ENCODE measurements at places on chromosomes 13 and 19.

DNA sequence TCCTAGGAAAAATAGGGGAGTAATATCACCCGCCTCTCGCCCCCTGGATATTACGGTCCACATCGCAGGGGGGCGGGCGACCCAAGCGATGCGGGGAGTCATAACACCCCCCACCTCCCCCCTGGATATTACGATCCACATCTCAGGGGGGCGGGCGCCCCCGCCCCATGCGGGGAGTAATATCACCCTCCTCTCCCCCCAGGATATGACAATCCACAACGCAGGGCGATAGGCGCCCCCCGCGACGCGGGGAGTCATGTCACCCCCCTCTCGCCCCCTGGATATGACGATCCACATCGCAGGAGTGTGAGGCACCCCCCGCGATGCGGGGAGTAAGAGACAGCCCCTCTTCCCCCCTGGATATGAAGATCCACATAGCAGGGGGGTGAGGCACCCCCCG lies 684.4 kb upstream of the PCDH9 start:
- DNase-seq = no peak

DNA sequence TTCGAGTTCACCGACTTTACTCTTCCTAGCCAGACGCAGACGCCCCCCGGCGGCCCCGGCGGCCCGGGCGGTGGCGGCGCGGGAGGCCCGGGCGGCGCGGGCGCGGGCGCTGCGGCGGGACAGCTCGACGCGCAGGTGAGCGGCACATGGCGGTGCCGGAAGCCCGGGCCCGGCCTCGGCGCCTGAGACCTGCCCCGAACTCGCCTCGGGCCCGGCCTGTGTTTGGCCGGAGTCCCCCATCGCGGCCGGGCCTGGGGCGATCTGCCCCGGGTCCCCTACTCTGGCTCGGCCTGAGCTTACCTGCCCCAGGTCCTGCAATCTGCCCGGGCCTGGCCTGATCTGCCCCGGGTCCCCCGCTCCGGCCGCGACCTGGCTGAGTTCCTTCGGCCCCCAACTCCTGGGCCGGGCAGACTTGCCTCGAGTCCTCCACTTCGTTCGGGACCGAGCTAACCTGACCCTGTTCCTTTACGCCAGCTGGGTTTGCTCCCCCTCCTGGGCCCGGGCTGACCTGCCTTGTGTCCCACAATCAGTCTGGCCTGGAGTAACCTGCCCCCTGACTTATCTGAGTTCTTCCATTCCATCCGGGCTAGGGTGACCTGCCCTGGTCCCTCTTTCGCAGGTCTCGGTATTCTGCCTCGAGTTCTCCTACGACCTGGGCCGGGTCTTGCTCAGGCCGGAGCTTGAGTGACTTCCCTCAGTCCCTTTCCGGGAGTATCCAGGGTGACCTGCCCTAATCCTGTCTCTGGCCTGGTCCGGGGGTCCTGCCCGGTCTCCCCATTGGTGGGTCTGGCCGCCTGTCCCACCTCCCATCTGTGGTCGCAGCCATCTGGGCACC lies 764 bp downstream of the UPF1 start:
- DNase-seq = no peak

- DNase-seq = no peak
Observed at GRCh38 chr19:46426035-46426505, 2.7 kb downstream of the PNMA8C start.

DNA sequence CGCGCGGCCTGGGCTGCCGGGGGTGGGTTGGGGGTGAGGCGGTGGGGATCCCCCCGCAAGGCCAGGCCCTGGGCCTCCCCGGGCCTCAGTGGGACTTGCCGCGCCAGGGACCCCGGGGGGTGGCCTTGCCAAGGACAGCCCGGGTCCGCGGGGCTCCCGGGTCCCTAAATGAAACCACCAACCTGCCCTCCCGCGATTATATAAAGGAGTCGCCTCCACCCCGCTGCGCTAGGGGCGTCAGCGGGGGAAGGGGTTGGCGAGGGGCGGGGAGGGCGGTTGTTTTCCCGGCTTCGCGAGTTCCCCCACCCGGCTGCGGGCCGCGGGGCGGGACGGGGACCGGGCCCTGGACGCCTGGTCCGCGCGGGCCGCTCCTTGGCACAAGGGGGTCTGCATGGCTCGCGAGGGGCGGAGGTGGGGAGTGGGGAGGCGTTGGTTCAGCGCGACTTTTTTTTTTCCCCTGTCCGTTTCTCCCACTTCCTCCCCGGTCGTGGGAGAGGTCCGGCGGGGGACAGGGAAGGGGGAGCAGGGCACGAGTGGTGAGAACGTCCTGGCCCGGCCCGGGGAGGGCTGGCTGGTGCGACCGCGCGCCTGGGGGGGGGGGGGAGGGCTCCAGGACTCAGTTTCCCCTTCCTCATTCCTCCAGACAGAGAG lies 822 bp upstream of the ZBTB7A start:
- DNase-seq = peak; percentile 45

DNA sequence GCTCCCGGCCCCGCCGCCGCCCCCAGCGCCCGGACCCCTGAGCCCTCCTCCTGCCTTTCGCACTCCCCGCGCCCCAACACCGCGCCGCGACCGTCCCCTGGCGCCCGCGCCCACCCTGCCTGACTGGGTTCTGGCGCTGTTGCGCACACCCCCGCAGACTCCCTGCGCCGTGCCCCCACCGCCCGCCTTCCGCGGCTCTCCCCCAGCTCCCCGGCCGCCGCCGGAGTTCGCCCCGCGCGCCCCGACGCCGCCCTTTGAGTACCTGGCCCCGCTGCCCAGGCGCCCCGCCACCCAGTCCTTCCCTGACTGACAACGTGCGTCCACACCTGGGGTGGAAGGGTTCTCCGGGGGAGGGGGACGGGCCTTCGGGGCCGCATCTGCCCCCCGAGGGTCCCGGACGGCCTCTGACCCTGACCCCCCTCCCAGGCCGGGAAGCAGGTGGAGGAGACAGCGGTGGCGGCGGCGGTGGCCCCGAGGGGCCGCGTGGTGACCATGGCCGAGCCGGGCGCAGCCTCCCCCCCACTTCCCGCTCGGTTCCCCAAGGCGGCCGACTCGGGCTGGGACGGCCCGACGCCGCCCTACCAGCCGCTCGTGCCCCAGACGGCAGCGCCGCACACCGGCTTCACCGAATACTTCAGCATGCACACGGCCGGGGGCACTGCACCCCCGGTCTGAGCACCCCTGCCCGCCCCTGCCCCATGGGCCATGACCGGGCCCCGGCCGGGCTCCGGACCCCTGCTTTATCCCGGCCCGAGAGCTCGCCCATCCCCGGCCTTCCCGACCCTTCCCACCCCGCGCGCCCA lies 1.4 kb upstream of the MEGF8 start:
- no peak for DNase-seq

DNA sequence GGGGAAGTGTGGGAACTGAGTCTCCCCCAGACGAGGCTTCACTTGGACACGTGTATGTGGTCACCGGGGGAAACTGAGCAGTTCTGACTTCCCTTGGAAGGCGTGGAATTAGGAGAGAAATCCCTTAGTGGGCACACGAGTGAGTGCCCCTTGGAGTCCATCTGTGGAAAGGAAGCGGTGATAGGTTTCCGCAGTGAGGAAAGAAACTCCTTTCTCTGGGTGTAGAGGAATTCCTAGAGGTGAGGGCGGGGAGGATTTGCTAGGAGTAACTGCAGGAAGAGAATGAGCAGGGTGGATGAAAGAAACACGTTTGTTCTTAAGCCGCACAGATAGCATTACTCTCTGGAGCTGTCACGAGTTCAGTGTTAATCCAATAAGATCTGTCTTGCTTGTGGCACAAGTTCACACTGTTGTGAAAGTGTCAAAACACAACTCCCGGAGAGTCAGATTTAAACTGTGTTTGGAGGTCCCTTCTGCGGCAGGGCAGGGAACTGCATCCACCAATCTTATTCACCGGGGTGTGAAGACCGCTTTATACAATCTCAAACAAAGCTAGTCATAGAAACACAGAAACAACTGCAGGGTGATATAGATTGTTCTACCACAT lies 1.2 kb downstream of the KL start:
- no peak for DNase-seq

GRCh38 chr13:112821340-112822055 lies 131.7 kb downstream of the ATP11A start:
- no peak for DNase-seq

DNA sequence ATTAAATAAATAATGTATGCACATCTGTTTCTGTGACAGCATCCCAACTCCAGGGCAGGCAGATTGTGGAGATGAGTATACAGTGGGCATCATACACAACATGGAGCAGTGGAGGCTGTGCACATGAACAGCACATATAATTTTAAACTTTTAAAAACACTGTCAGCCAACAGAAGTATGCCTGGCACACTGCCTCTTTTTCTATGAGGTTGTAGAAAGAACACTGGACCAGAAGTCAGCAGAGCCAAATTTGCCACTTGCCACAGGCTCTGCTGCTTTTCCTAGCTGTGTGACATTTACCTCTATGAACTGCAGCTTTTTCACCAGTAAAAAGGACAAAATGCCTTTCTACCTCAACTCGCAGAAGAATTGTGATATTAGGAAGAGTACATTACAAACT lies 118.7 kb downstream of the FRY start:
- DNase-seq = no peak

DNA sequence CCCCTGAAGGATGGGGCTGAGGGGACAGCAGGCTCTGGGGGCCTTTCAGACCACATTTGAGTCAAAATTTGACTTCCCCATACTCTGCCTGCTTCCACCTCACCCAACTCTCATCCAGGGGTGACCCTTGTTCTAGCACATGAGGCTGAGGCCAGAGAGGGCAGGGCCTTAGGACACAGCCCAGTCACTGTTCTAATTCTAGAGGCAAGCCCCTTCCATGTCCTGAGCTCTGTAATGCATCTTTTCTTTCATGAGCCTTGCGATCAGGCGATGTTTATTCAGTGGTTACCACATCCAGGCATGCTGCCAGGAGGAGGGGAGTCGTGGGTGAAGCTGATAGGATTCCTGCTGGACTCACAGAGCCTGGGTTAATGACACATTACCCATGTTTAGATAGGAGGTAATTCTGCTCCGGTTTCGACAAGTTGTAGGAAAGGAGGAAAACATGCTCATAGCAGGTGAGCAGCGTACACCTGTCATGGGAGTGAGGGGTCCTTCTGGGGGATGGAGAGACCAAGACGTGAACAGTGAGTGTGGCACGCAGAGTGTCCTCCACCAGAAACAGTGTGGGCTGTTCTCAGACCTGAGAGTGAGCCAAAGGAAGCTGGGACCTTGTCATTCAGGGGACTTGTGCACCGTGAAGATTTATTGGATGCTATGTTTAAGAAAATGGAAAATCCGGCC lies 9.3 kb downstream of the RPS9 start:
- no peak for DNase-seq

DNA sequence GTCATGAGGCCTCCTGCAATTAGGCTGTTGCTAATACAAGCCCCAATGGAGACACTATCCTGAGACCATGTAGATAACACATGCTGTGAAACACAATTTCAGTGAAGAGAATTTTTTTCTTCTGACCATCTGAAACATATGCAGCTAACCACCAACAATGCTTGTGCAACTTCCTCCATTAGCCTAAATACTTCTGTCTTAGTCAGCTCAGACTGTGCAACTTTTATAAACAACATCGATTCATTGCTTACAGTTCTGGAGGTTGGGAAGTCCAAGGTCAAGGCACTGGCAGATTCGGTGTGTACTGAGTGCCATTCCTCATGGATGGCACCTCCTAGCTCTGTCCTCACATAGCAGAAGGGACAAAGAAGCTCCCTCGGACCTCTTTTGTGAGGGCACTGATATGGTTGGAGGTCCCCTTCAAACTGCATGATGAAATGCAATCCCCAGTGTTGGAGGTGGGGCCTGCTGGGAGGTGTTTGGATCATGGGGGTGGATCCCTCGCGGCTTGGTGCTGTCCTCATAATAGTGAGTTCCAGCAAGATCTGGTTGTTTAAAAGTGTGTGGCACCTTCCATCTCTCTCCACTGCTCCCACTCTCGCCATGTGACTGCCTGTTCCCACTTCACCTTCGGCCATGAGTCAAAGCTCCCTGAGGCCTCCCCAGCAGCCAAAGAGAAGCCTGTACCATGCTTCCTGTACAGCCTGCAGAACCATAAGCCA lies 27.7 kb downstream of the STK24 start:
- no peak for DNase-seq

DNA sequence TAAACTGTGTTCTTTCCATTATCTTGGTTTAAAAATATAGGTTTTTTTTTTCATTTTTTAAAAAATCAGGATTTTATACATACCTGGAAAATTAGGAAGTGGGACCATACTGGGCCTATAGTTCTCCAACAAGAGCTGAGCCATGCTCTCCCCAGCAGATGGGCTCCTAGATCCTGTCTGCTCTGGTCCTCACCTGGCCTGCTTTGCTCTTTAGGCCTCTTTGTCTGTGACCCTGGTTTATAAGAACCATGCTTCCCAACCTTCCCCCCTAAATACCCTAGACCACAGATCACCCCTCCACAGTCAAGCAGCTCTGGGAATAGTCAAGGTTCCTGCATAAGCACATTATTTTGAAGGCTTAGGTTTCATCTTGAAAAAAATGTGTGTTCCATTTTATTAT lies 185.0 kb upstream of the TSHZ3 start:
- no peak for DNase-seq

GRCh38 chr19:38039966-38040365 lies 133.0 kb downstream of the SIPA1L3 start:
- DNase-seq = no peak

- no peak for DNase-seq
Observed at GRCh38 chr19:55041627-55042343, 3.7 kb upstream of the GP6 start.

GRCh38 chr19:46067691-46068090 lies 26.9 kb upstream of the IGFL4 start:
- no peak for DNase-seq

DNA sequence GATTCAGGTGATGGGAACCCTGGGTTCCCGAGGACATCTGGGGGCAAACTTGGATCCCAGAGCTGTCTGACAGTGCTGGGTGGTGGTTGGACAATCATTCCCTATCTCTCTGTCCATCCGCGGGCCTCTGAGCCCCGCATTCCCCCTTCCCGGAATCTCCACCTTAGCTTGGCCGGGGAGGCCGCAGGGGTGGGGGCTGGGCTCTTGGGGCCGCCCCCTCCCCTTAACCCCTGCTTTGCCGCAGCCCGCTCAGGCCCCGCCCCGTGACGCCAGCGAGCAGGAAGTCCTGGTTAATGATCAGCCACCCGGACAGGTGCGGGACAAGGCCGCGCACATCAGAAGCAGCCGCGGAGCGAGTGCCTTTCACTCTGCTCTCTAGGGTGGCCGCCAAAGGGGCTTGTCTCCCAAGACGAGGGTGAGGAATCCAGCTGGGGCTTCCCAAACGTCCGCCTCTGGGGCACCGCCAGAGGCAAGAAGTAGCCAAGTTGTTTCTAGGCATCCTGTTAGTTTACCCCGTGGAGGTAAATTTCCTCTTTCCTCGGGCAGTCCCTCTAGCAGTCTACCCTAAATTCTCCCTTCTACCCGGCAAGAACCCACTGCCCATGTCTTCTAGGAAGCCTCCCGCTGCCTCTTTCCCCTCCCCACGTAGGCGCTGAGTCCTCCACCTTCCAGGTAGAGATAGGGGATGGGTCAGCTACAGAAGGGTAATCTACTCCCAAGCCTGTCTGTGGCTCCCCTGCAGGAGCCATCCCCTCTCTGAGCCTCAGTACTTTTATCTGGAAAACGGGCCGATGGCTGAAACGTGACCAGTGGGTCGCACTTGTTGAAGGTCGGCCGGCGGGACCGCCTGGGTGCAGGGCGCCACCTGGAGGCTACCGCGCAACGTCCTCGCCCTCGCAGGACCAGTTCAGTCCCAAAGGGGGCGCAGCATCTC lies 3.0 kb downstream of the IRF2BP1 start:
- DNase-seq = peak; percentile 68
